NCI-H226 (cell line): ENCODE measurements at places on chromosomes 13 and 19.

- DNase-seq, result no peak
These were observed 429.3 kb downstream of the PCDH20 start for GRCh38 chr13:60986301-60986700.

DNA sequence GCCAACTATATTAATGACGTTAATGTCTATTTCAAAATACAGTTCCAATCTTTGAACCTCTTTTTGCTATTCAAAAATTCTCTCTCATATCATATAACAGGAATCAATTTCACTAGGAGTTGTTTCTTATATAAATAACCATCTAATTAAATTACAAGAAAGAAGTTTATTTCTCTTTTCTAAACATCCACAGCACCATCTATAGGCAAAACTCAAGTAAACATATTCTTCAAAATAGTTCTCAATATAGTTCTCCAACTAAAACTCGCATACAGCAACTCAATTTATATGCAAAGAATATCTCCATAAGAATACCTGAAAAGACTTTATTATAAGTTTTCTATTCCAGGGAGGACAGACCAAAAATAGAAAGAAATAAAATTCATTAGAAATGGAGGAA is 65.6 kb downstream of the RBM26 start:
- DNase-seq, result no peak

DNA sequence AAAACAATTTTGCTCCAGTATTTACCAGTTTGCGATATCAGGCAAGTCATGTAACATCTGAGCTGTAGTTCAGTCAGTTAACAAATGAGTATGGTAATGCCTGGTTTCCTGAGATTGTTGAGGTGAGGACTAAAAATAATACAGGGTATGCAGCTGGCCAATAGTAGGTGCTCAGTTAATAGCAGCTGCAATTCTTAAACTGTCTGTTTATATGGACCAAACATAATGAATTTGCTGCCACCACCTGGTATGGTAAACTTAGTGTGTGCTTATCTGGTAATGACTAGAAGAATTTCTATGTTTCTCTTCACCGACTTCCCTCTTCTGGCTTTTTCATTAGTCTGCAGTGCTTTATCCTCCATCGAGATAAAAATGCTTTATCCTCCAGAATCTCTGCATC is 9.1 kb downstream of the ZMYM2 start:
- DNase-seq, result no peak

DNA sequence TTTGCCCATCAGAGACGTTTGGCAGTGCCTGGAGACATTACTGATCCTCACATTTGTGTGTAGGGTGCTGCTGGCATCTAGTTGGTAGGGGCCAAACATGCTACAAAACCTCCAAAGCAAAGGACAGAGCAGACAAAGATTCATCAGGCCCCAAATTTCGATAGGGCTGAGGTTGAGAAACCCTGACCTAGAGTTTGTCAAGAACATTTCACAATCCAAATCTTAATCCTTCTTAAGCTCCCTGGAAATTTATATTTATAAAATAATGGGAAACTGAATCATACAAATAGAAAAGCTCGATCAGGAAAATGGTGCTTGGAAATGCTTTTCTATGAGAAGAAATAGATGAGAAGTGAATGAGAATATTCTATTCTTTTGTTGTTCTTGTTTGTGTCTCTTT is 273.6 kb downstream of the DCT start:
- no peak for DNase-seq

GRCh38 chr19:55165952-55166529 is 372 bp downstream of the DNAAF3 start:
- peak; percentile 73 for DNase-seq

DNA sequence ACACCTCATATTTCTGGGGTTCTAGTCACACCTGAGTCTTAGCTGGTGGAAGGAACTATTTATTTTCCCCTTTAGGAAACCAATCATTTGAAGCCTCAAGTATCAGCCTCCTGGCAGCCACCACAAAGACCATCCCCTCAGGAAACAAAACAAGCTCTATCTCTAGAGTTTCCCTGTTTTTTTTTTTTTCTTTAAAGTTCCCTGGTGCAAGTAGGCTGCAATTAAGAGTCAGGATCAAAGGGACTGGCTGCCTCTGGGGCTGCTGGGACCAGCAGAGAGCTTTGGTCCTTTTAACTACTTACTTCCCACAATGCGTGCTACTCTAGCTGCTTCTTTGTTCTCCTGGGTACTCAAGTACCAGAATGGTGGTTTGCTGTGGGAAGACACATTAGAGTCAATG is 11.4 kb downstream of the MBNL2 start:
- no peak for DNase-seq
